ENCODE measurements at places on chromosomes 12 and 14.

DNA sequence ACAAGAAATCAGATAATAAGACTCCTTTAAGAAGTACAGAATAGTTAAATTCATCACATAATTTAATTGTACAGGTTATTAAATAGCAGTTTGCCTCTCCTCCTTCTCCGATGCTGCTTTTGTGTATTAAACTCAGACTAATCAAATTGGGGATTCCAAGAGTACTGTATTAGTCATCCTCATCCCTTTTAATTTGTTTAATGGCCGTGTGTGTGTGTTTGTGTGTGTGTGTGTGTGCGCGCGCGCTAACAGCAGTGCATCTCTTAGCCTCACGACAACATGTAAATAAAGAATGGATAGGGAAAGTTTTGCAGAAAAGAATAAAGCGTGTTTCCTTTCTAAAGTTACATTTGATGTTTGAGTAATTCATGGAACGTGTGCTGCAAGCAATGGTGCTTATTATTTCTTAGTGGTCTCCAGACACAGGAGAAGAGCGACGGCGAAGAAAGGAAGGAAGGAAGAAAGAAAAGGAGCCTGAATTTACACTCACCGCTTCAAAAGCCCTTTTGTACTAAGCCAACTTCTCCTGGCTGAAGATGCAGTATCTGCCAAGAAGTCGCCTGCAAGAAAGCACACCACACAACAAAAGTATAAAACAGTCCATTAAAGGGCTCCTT is 220.3 kb downstream of the ASCL1 start:
- no peak for DNase-seq

- no peak for DNase-seq
These were observed 68.2 kb downstream of the FBXW8 start for GRCh38 chr12:116978791-116979508.

DNA sequence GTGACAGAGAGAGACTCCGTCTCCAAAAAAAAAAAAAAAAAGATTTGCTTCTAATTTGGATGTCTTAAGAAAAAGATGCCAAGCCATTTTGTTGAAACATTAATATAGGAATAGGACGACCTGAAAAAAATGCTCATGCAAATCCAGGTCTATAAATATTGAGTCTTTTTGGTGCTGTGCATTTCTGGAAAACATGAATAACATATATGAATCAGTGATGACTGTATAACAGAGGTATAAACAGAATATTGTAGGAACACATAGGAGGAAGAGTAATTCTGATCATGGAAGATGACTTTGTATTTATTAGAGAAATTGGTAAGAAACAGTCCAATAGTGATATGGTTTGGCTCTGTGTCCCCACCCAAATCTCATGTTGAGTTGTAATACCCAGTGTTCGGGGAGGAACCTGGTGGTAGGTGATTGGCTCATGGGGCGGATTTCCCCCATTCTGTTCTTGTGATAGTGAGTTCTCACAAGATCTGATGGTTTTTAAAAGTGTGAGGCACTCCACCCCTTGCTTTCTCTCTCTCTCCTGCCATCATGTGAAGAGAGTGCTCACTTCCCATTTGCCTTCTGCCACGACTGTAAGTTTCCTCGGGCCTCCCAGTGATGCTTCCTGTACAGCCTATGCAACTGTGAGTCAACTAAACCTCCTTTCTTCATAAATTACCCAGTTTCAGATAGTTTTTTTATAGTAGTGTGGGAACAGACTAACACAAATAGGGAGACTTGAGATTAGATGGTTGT is 3.0 kb upstream of the SRSF5 start:
- DNase-seq: no peak

GRCh38 chr12:29048787-29049186 is 100.3 kb upstream of the FAR2 start:
- no peak for DNase-seq

- no peak for DNase-seq
These were observed 10.7 kb downstream of the LGMN start for GRCh38 chr14:92737619-92738188.
